PC-9 (cell line): ENCODE measurements at places on chromosomes 7 and 10. TPM values are rescaled to one million over a fixed set of nuclear protein-coding genes. Genes with fewer than 3 reads are reported as not detected.
A peak's percentile ranks its signal among the peaks of the same experiment; 100 is the strongest.

GRCh38 chr10:46555713-46556514 is 544 bp downstream of the GPRIN2 start:
- peaks cover 6% of the 10 kb centered on the region; the same call in 1 of the 2 replicates for H3K4me1 ChIP-seq
- peak overlapping the region; percentile 44; the same call in 1 of the 2 replicates for H3K4me3 ChIP-seq
- H3K27ac ChIP-seq: no peak overlapping the region
- DNase-seq: peak; percentile 31
- no peaks in the 10 kb centered on the region for H3K36me3 ChIP-seq
- H3K27me3 ChIP-seq: no peaks in the 10 kb centered on the region

- no peaks in the 10 kb centered on the region for H3K27me3 ChIP-seq
- H3K4me1 ChIP-seq: no peaks in the 10 kb centered on the region
- H3K36me3 ChIP-seq: no peaks in the 10 kb centered on the region
- no peak for DNase-seq
- H3K4me3 ChIP-seq: no peak overlapping the region
- no peak overlapping the region for H3K27ac ChIP-seq
Observed at GRCh38 chr10:132705173-132705572, 80.8 kb downstream of the NKX6-2 start.

GRCh38 chr7:34181271-34181958 is 276.1 kb downstream of the BMPER start:
- H3K27me3 ChIP-seq: 0 out of 2 replicates have a peak, but pooled peaks cover 3% of the 10 kb centered on the region
- H3K4me1 ChIP-seq: no peaks in the 10 kb centered on the region
- H3K36me3 ChIP-seq: no peaks in the 10 kb centered on the region

- peaks cover 54% of the 10 kb centered on the region for H3K4me1 ChIP-seq
- no peaks in the 10 kb centered on the region for H3K36me3 ChIP-seq
- H3K27me3 ChIP-seq: no peaks in the 10 kb centered on the region
- H3K27ac ChIP-seq: no peak overlapping the region
- H3K4me3 ChIP-seq: no peak overlapping the region
Observed at GRCh38 chr10:117411479-117412399, 36.5 kb upstream of the PDZD8 start.

GRCh38 chr7:741850-742249 is 14.8 kb upstream of the PRKAR1B start:
- H3K27me3 ChIP-seq: no peaks in the 10 kb centered on the region
- DNase-seq: no peak
- H3K36me3 ChIP-seq: peaks cover 25% of the 10 kb centered on the region; the same call in 1 of the 2 replicates
- H3K27ac ChIP-seq: no peak overlapping the region
- H3K4me1 ChIP-seq: no peaks in the 10 kb centered on the region

DNA sequence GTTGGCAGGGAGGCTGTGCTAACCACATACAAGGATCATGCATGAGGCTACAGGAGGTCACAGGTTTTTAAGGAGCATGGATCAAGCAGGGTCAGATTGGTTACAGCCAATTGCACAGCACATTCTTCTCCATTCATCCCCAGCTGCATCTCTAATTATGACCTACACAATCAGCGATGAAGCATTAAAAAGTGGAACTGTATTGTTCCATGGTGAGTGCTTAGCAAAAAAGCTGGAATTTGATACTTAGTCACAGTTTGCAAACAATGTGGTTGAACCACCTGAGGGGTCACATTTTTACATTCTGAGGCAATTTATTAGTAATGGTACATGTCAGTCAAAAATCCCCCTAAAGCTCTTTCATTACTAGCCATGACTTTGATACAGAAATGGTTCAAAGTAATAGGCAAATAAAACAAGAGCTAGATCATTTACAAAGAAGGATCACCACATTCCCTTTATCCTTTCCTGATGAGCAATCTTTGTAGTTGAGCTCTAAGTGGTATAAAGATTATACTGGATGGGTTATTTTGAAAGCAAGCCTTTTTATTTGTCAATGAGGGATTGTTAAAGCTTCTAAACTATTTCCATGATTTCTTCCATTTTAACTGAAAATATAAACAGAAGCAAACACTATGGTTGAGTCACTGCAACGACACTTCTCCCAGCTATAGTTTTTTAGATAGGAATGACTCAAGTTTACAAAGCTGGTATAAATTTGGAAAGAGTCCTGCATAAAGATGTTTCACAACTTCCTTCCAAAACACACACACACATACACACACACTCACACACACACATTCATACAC is 217.8 kb upstream of the SEMA3A start:
- H3K4me3 ChIP-seq: no peak overlapping the region
- H3K27ac ChIP-seq: peak overlapping the region; percentile 93
- no peaks in the 10 kb centered on the region; the same call in 1 of the 2 replicates for H3K36me3 ChIP-seq
- peaks cover 28% of the 10 kb centered on the region for H3K4me1 ChIP-seq
- peak; percentile 95 for DNase-seq

GRCh38 chr7:111384065-111384891 is 178.0 kb downstream of the IMMP2L start:
- no peak overlapping the region for H3K27ac ChIP-seq
- DNase-seq: no peak
- H3K27me3 ChIP-seq: no peaks in the 10 kb centered on the region
- H3K36me3 ChIP-seq: no peaks in the 10 kb centered on the region
- H3K4me1 ChIP-seq: peaks cover 7% of the 10 kb centered on the region; the same call in 1 of the 2 replicates
- no peak overlapping the region for H3K4me3 ChIP-seq

DNA sequence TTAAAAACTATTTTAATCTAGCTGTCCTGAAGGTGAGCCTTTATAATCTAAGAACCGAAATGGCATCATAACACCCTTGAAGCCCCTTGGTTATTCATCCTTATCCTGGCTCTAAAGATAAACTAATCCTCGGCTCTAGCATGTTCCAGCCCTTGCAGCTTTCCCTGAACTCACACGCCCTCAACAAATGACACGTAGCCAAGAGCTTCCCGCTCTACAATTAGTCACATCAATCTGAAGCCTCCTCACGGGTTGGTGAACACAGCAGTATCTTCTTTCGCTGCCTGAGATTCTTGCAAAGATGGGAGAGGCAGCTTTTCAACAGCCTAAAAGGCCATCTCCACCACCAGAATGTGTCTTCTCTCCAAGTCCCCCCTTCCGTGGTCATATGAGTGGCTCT is 4.1 kb downstream of the FRMD4A start:
- H3K4me3 ChIP-seq: no peak overlapping the region
- no peaks in the 10 kb centered on the region for H3K4me1 ChIP-seq
- no peak overlapping the region for H3K27ac ChIP-seq
- no peak for DNase-seq

DNA sequence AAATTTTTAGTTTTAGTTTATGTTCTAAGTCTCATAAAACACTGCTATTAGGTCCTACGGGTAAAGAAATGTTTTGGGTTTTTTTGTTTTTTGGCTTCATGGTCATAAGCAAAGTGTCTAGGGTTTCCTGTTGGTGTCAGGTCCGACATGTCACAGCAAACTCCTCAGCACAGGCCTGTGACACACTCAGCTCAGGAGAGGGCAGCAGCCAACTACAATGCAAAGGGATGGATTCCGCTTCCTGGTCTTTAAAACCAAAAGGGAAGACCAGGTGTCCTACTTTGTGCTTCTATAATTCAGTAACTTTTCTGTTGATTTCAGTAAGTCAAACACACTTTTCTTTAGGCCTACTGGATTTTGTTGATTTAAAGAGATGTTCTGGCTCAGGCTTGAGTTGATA is 83.8 kb upstream of the MACROH2A2 start:
- H3K27ac ChIP-seq: no peak overlapping the region
- no peak overlapping the region for H3K4me3 ChIP-seq
- no peaks in the 10 kb centered on the region for H3K4me1 ChIP-seq
- no peaks in the 10 kb centered on the region for H3K36me3 ChIP-seq
- peak; percentile 18 for DNase-seq

- H3K4me1 ChIP-seq: no peaks in the 10 kb centered on the region
- no peak overlapping the region for H3K27ac ChIP-seq
- H3K4me3 ChIP-seq: no peak overlapping the region
- H3K36me3 ChIP-seq: no peaks in the 10 kb centered on the region
- DNase-seq: no peak
Observed at GRCh38 chr7:72317341-72317740, 94.8 kb downstream of the CALN1 start.

DNA sequence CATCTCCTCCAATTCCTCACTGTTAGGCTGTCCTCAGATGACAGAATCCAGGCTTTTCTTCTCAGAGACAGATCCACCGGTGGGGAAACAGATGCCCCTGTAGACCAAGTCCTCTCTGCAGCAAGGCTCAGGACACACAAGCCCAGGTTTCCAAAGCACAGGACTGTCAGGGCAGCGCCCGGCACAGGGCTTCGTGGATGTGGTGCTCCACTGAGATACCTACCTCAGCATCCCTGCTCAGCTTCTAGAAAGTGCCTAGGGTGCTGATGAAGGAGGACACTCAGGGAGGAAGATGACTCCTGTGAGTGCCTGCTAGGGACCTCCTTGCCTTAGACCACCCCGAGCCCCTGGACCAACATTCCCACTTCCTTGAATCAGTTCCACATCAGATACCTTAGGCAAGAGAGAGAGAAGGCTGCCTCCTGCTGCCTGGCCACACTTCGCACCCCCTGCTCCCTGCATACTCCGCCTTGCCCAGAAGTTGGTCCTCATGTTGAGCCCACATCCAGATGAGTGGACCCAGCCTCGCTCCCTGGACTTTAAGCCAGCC is 8.9 kb upstream of the RBP3 start:
- H3K27me3 ChIP-seq: peaks cover 10% of the 10 kb centered on the region
- DNase-seq: no peak
- no peaks in the 10 kb centered on the region for H3K4me1 ChIP-seq
- no peak overlapping the region for H3K27ac ChIP-seq
- H3K4me3 ChIP-seq: no peak overlapping the region

DNA sequence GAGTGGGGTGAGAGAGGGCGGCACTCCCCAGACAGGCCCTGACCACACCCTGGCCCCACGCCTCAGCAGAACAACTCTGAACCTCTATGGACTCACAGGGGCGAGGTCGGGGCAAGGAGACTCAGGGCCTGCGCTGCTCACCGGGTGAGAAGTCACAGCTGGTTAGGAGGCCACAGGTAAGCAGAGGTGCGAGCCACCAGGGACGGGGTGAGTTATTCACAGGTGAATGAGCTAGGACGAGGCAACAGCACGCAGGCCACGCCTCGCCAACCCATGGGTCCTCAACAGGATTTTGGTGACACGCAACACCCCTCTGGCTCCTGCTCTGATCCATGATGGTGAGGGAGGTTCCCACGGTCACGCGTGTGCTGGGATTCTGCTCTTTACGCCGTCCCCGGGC is 202.5 kb downstream of the ADARB2 start:
- no peak for DNase-seq
- no peaks in the 10 kb centered on the region for H3K36me3 ChIP-seq
- no peaks in the 10 kb centered on the region for H3K4me1 ChIP-seq
- no peak overlapping the region for H3K4me3 ChIP-seq

DNA sequence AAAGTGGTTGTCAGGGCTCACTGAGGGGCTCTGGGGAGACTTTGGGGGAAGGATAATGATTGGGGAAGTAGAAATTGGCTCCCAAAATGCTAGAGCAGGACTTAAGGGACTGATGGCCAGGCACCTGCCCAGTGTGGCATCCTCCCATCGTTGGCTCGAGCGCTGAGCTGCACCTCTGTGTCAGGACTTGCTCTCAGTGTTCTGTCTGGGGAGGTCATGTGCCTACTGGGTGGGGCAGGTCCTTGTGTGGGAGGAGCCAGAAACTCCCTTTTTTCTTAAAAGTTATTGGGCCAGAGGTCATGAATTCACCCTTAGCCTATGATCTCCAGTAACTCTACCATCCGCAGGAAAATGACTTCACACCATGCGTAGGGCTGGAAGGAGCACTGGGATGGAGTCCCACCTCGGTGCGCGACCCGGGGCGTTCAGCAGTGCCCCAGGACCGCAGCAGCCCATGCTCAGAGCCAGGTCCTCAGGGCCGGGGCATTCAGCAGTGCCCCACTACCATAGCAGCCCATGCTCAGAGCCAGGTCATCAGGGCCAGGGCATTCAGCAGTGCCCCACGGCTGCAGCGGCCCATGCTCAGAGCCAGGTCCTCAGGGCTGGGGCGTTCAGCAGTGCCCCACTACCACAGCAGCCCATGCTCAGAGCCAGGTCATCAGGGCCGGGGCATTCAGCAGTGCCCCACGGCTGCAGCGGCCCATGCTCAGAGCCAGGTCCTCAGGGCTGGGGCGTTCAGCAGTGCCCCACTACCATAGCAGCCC is 221.9 kb downstream of the EBF3 start:
- no peaks in the 10 kb centered on the region for H3K27me3 ChIP-seq
- DNase-seq: no peak
- no peaks in the 10 kb centered on the region for H3K36me3 ChIP-seq
- no peaks in the 10 kb centered on the region for H3K4me1 ChIP-seq
- no peak overlapping the region for H3K27ac ChIP-seq
- H3K4me3 ChIP-seq: no peak overlapping the region

- no peaks in the 10 kb centered on the region for H3K27me3 ChIP-seq
- no peak for DNase-seq
- no peak overlapping the region for H3K4me3 ChIP-seq
- peaks cover 4% of the 10 kb centered on the region for H3K4me1 ChIP-seq
Observed at GRCh38 chr7:16479591-16479990, 14.1 kb upstream of the SOSTDC1 start.

GRCh38 chr7:111833466-111833865 is 271.2 kb upstream of the IMMP2L start:
- peaks cover 2% of the 10 kb centered on the region; the same call in 1 of the 2 replicates for H3K4me1 ChIP-seq
- no peak overlapping the region for H3K27ac ChIP-seq
- no peaks in the 10 kb centered on the region for H3K27me3 ChIP-seq

DNA sequence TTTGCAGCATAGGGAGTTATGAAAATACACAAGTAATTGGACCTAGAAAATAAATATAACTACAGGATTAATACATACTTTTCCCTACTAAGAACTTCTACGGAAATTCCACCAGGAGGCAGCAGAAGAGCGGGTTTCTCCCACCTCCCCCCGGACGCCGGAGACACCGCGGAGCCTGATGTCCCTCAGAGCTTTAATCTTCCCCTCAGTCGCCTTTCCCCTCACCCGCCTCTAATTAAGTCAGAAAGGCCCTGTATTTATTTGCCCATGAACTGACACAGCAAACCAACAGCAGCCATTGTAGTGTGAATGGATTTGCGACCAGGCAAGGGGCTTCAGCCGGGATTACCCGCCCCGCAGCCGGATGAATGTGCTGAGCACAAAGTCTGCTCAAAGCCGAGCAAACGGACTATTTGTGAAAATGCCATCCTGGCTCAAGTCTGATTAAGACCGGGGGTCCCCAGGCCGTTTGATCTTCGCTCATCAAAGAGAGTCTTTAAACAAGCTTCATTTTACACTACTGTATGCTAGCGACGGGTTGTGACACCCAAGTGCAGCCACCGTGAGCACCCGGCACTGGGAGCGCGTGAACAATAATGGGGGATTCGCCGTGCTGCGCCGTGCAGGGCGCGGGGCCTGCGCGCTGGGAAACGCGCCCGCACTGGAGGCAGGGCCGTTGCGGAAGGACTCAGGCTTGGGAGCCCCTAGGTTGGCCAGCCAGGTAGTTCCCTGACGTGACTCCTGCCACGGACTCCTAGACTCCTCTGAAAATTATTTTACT is 5.6 kb upstream of the DKK1 start:
- peak; percentile 64 for DNase-seq
- peaks cover 12% of the 10 kb centered on the region for H3K4me1 ChIP-seq
- H3K27ac ChIP-seq: no peak overlapping the region
- H3K27me3 ChIP-seq: no peaks in the 10 kb centered on the region

Gene DLD
- total RNA-seq: 109 and 157 TPM in 2 replicates

Gene CUBN
- 0.07 and 0.28 TPM in 2 replicates for total RNA-seq

Gene TMEM139
- 89.7 and 131 TPM in 2 replicates for total RNA-seq

Gene UPK3B
- 16.8 and 19.2 TPM in 2 replicates for total RNA-seq

Gene JAKMIP3
- total RNA-seq: 5.6 and 5.8 TPM in 2 replicates

Gene HHEX
- 5.8 and 7.8 TPM in 2 replicates for total RNA-seq

Gene HEPACAM2
- not detected in 2 replicates for total RNA-seq

Gene CDC14C
- total RNA-seq: not detected in 2 replicates

Gene MLXIPL
- total RNA-seq: 24.9 and 32.0 TPM in 2 replicates

Gene COPS6
- total RNA-seq: 120 and 145 TPM in 2 replicates

Gene C7orf57
- total RNA-seq: 0.90 and 2.5 TPM in 2 replicates

Gene HOXA9
- 1.9 and 2.5 TPM in 2 replicates for total RNA-seq

Gene SPDYE2
- not detected in 2 replicates for total RNA-seq
